ENCODE measurements at places on chromosomes 3 and 15.

DNA sequence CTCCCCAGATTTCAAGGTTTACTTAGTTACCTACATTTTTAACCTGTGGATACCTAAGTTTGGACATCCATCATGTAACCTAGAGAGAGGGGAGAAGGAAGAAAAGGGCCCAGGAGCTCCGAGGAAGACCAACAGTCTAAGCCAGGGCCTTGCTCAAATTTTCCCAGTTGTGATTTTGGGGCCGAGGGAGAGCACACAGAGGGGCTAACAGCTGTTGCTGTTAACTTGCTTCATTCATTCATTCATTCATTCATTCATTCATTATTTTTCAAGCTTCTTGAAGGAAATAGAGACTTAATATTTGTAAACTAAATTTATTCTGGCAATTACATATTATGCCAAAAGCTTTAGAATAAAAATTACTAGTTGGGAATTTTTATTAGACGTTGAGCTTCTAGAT lies 22.9 kb downstream of the SYNM start:
- DNase-seq, result no peak

GRCh38 chr15:40420071-40420713 lies 14.6 kb downstream of the IVD start:
- no peak for DNase-seq

- DNase-seq, result no peak
Measured at GRCh38 chr15:100877551-100877950, 2.1 kb upstream of the ALDH1A3 start.

DNA sequence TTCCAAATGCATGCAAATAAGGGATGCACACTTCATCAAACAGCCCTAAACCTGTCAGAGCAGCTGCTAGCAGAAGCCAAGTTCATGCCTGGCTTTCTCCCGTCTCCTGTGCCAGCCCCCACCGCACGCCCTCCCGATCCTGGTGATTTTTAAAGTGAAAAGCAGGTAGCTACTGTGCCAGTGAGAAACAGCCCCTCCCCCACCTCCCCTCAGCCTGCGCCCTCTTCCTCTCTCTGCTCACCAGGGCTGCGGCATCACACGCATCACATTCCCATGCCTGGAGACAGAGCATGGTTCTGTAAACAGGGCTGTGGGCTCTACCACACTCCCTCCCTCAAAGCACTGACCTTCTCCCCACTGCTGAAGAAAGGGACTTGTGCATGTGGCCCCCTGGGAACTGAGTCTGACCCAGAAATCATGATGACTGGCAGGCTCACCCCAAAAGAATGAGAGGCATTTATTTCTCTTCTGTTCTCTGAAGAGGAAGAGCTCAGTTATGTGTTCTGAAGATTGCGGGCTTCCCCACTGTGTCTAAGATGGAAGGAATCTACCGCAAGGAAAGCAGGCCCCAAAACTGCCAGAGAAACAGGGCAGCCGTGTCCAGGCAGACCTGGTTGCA lies 14.5 kb upstream of the SLC6A1 start:
- no peak for DNase-seq

DNA sequence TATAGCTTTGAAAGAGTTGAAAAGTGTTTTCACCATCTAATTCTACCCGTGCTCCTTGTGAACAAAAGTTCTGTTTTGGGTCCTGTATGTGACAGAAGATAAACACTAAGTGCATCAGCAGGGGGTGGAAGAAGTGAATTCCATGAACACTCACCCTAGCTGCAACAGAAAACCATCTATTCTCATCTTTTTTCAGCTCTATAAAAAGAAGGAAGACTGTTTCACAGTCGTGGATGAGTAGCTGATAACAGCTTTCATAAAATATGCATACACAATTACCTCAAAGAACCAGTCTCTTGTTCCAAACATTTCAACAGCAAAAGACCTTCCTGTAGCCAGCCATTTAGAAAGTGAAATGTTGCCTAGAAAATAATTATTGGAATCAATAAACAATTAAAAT lies 281.7 kb upstream of the RASGRP1 start:
- DNase-seq, result no peak

GRCh38 chr3:9205345-9206143 lies 43.9 kb downstream of the SRGAP3 start:
- DNase-seq, result no peak

DNA sequence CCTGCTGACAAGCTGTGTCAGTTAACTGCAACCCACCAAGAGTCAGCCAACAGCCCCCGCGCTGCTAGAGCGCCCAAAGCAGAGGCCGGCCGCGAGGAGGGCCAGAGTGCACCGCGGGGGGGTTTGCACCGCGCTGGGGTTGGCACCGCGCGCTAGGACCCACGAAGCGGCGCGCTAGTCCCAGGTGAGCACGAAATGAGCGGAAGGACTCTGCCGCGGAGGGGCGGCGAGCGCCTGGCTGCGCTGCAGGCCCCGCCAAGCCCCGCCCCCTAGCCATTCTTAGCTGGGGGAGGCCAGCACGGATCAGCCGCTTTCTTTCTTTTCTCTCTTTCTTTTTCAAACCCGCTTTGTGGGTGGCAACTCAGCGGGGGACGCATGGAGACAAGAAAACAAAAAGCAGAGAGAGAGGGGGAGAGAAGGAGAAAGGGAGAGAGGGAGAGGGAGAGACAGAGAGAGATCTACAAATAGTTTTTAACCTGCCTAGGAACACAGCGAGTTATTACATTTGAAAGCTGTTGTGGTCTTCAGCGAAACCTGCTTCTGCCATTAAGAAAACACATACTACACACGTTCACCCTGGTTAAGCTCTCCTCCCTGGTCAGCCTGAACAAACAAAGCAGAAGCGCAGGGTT lies 6.9 kb upstream of the FOXB1 start:
- DNase-seq, result peak; percentile 79

GRCh38 chr15:63775303-63775702 lies 58.4 kb downstream of the HERC1 start:
- DNase-seq, result no peak

DNA sequence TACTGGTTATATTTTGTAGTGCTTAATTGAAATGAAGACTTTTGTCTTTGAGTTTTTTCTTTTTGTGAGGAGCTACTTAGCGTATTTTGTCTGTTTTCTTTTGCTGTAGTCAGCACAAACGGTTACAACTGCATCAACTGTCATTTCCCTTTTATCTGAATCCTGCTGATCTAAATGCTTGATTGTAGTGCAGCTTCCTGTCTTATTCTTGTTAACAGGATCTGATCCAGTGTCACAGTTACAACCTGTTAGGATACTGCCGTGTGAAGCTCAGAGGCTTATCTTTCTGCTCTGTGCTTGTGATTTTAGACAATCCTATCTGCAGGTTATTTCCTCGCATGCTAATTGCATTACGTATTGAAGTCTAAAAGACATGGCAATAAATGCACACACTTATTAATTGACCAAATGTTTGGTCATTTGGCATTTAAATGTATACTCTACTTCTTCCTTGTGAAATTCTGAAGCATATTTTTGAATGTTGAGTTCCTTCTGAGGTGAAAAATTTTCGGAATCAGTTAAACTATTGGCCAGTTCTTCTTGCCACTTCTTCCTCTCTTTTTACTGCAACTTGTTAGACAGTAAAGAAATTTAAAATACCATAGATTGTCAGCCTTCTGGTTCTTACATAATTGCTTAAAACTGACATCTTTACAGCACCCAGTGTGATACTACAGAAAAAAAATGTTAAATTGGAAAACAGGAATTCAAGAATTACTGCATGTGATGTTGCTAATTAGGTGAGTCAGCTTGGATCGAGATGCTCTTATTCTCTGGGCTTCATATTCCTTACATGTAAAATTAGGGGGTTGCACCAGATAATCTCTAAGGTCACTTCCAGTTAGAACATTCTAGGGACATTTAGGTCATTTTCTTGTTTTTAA lies 168.2 kb downstream of the MBNL1 start:
- no peak for DNase-seq

- DNase-seq, result no peak
Measured at GRCh38 chr3:16836505-16837237, 48.1 kb upstream of the PLCL2 start.

DNA sequence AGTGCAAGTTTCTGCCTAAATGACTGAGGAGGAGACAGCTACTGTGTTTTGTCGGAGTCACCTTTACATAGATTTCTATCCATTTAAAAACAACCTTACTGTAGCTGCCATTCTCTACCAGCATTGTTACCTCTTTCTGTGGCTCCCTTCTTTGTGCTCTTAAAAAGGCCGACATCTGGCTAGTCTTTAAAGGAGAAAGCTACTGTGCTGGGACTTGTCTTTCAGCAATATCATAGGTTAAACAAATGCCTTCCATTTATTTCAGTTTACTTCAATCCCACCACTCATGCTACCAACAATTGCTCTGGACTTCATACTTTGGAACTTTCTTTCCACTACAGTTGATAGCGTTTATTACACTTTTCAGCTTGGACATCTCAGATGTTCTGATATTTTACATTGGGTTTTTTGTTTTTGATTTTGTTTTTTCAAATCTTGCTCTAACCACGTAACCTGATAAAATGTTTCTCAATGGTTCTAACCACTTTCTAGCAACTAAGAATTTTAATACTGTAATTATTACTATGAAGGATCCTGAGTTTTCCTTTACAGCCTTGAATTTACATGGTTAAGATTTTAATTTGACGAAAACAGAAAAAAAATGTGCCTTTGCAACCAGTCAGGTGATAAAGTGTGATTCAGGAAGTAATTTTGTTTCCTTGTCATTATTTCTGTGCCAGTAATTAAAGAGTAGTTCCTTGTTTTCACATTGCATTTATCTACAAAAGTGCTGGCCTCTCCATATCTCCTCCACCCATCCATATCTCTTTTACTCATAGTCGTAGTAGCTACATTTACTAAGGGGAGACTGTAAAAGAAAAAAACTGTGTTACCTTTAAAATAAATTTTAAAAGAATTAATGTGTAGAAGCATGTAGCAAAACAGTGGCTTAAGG lies 1.3 kb upstream of the CBLB start:
- no peak for DNase-seq

- DNase-seq, result no peak
Measured at GRCh38 chr15:37054336-37054735, 46.0 kb downstream of the MEIS2 start.

DNA sequence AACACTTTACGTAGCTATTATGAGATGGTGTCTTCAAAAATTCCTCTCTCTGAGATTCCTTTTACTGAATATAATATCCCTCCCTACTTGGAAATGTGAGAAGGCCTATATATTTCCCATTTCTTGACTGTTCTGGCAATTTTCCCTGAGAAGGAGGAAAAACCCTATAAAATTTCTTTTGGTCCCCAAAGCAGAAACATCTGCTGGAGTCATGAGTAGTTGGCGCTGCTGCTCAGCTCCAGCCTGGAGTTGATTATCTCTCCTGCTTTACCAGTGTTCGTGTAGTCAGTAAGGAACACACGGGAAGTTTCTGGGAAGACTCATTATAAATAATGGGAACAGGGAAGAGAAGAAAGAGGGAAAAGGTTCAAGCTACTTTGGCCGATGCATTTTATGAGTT lies 680.1 kb downstream of the EPHA3 start:
- no peak for DNase-seq

- no peak for DNase-seq
Measured at GRCh38 chr3:142022381-142022780, 127.0 kb downstream of the TFDP2 start.

- DNase-seq, result peak; percentile 63
Measured at GRCh38 chr15:89057506-89058133, 30.6 kb upstream of the ABHD2 start.

GRCh38 chr3:172057624-172058327 lies 18.4 kb downstream of the FNDC3B start:
- DNase-seq, result no peak

- DNase-seq, result no peak
Measured at GRCh38 chr15:75985971-75986370, 26.3 kb downstream of the NRG4 start.

GRCh38 chr3:178562143-178562946 lies 26.1 kb downstream of the KCNMB2 start:
- no peak for DNase-seq

GRCh38 chr3:72303926-72304325 lies 519.0 kb upstream of the PROK2 start:
- DNase-seq, result no peak

Data from right kidney (tissue), 9 donors.